ENCODE measurements at places on chromosomes 5 and 9.

DNA sequence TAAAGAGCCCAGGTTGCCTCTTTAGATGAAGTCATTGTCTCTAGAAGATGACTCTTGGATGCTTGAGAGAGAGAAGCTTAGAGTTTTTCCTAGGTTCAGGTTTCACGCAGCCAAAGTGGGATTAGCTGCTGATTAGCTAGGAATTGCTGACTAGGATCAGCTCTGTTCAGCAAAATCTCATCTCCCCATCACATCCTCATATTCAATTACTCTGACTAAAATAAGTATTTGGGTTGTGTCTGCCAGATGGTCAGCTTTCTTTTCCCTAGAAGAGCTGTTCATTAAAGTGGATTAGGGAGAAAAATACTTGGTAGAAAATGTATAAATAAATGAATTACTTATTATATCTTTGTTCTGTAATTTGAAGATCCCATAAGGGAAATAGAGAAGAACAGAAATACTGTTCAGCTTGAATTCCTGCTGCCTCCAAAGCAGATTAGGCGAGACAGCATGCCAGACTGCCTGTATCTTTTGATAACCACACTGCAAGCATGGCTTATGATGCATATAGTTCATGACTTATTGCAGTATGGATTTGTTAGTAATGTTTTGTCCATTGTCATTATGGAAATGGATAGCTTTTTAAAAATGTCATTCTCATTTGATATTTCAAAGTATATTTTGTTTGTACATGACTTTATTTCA, 184.8 kb upstream of the CD180 start:
- no peak for DNase-seq

DNA sequence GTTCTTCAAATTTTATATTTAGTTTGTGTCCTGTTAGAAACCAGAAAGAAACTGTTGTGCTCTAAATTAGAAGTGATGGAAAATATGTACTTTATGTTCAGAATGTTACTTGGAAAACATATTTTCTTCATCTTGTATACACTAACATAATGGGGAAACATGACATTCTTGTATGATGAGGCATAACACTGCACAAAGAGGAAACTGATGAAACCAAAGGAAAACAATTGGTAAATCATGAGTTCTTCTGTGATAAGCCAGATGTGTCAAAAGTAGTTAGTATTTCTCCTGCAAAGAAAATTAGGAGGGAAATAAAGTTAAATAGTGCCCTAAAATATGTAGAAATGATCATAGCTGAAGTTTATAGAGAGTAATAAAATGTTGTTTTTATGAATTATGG, 111.1 kb upstream of the FBN2 start:
- DNase-seq, result no peak

DNA sequence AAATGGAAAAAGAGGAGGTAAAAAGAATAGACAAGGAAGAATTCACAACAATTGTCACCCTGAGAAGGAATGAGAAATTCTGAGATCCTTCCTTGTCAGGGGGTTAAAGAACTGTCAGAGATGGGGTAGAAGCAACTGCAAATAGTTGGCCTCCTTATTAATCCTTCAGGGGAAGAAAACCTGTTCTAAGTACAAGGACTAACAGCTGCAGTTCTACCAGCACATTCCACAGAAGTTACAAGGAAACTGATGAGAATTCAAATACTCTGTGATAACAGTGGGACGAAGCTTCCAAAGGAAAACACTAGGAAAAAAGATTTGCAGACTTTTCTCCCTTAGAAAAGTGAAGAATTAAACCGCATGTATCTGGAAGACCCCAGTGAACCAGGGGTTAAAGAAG, 93.7 kb downstream of the OR2K2 start:
- no peak for DNase-seq

DNA sequence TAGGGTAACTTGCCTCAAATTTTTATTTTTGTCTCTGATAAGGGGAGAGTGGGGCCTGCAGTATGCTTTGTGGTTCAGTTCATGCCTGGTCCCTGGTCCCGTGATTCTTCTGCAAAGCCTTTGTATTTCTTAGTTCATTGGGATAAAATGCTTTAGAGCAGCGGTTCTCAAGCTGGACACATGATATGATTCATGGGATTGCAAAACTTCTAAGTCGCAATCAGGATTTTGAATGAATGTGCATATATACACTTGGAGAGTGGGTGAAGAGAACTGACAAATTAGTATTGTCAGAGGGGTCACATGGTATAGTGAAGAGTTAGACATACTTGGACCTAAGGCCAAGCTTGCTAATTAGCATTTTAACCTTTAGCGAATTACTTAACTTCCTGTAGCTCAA, 265.4 kb upstream of the KLF9 start:
- no peak for DNase-seq

GRCh38 chr5:75824323-75824722, 107.1 kb upstream of the POC5 start:
- no peak for DNase-seq

DNA sequence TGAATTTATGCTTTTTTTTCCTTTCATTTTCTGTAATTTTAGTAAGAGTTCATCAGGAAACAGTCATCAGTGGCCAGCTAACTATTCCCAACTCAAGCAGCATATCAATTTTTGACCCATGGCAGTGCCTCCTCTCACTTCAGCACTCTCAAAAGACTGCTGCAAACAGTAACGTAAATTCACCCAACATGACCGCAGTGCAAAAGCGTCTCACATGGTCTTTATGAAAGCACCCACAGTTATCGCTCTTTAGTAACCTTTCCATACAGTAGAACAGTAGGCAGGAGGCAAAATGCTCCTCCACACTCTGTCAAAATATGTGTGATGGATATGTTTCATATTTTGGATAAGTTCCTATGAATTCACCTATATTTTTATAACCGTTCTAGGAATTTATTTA, 48.6 kb downstream of the PARP8 start:
- no peak for DNase-seq

Data from CD4-positive, alpha-beta T cell treated with Interleukin-15 for 1 hour (primary cell).